Brain (organoid and tissue), 16 donors: ENCODE measurements at places on chromosomes 16 and 17.
A peak's percentile ranks its signal among the peaks of the same experiment; 100 is the strongest.

DNA sequence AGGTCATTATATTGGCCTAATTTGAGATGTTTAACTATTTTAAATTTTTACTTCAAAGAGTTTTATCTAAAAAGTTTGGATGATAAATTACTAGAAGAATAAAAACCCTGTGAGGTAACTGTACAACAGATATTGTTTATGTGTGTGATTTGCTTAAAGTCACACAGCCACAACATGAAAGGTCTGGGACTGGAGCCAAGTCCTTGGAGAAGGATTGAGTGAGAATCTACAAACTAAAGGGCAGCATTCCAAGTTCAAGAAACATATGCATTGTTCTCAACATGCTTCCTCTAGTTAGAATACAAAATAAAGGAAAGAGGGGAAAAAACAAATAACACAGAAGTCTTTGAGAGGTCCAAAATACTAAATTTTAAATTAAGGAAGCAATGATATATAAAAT is 131.5 kb upstream of the MON1B start:
- DNase-seq = peak; percentile 49

DNA sequence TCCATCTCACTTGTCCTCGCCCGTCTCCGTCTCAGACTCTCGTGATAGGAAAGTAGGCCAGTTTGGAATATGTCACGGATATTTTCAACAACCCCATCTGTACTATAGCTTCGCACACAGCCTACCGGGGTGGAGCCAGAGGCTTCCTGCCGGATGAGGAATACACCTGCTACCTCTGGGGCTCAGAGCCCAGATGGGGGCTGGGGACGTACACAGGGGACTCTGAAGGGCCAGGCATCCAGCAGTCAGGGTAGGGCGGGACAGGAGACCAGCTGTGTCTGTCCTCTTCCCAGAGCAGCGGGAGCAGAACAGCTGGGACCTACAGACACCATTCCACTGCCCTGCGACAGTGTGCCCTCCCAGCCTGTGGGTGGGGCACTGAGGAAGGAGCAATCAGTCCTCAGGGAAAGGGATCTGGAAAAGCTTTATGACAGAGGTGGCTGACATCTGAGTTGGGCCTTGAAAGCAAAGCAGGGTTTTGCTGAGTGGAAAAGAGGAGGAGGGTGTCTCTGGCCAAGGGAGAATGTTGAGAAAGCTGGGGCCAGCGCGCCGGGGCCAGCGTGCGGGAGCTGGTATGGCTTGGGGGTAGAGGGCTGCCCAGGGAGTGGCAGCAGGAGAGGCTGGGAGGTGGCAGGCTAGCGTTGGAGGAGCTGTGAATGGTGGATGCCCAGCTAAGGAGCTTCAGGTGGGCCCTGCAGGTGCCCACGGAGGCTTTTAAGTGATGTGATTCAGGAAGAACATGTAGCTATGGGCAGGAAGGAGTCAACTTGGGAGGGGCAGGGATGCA is 11.5 kb upstream of the SRCIN1 start:
- no peak for DNase-seq

- no peak for DNase-seq
Observed at GRCh38 chr16:6280055-6280454, 1052.6 kb upstream of the RBFOX1 start.

- DNase-seq = no peak
Observed at GRCh38 chr17:14918540-14918939, 346.6 kb downstream of the PMP22 start.

DNA sequence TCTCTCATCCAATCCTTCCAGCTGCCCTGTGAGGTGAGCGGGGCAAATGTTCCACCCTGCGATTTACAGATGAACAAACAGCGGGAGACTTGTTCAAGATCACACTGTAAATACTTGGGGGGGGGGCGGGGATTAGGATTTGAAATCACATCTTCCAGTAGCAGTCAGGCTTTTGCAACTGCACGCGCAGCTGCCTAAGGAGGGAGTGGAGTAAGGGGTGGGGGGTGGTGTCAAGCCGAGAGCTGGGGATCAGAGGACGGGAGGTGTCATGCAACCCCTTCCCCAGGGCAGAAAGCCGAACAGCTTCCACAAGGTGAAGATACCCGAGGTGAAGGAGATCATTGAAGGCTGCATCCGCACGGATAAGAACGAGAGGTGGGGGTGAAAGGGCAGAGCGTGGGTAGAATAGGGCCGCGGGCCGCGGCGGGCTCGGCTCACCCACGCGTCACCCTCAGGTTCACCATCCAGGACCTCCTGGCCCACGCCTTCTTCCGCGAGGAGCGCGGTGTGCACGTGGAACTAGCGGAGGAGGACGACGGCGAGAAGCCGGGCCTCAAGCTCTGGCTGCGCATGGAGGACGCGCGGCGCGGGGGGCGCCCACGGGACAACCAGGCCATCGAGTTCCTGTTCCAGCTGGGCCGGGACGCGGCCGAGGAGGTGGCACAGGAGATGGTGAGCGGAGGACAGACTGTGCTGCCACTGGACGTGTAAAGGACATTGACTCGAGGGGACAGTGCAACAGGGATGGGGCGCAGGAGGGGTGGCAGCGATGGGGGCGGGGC is 4.6 kb downstream of the WNK4 start:
- DNase-seq = no peak

- no peak for DNase-seq
Observed at GRCh38 chr17:45768000-45768399, 16.1 kb upstream of the CRHR1 start.

GRCh38 chr16:19884611-19885450 is at the start of gene GPRC5B:
TSS of gene GPRC5B (minus strand) at chr16:19884848. CDS start at chr16:19872845, 12,003 bp downstream.
- DNase-seq = peak; percentile 65

- no peak for DNase-seq
Observed at GRCh38 chr17:10698096-10698818, 863 bp downstream of the ADPRM start.

- DNase-seq = no peak
Observed at GRCh38 chr16:63813862-63814261, 1308.0 kb downstream of the CDH11 start.

DNA sequence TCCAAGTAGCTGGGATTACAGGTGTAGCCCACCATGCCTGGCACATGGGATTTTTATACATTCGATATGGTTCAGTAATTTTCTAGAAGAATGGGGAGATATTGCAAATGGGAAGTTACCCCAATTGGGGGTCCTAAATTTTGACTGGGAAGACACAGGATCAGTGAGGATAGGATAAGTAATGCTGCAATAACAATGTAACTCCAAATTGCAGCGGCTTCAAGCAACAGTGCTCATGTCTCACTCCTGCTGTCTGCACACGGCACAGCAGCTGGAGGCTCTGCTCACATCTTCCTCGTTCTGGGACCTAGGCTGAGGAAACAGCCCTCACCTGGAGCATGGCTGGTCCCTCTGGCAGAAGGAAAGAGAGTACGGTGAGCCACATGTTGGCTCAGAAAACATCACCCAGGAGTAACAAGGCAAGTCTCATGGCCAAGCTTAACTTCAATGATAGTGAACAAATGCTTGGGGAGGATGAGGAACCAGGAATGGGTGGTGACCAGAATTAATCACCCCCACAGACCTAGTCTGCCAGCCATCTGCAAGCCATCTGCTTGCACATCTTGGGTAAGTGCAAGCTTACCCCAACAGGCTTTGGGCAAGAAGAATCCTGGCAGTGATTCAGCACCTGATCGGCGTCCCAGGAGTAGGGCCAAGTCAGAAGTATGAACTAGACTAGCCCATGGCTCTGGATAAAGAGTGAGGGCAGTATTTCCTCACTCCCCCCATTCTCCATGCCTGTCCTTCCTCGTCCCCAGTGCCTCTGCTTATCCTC is 229.2 kb downstream of the COPRS start:
- no peak for DNase-seq

GRCh38 chr16:60150907-60151306 is 1416.8 kb upstream of the GOT2 start:
- peak; percentile 3 for DNase-seq

- DNase-seq = peak; percentile 99
Observed at GRCh38 chr17:43125133-43125966, at the start of gene BRCA1. TSS of gene BRCA1 (minus strand) at chr17:43125364. CDS start at chr17:43124096, 1,268 bp downstream.

DNA sequence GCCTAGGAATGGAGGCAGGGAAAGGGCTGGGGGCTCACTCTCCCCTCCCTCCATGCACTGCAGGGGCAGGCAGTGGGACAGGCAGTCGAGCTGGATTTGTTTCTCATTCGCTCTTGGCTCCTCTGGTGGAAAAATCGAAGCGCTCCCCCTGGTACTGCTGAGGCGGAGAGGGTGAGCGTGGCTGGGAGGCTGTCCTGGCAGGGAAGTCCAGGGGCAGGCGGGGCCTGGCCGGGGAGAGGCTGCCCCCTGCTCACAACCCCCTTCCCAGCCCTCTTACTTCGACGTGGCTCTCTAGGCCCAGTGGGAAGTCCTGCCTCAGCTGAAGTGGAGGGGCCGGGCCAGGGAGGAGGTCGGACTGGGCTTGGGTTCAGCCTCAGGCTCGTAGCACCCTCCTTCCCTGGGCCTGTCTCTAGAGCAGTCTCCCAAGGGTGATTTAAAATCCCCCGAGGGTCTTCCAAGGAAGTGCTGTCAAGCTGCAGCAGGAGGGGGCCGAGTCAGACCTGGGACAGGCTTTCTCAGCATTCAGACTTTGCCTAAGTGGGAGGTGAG is 16.5 kb upstream of the TMEM92 start:
- no peak for DNase-seq

DNA sequence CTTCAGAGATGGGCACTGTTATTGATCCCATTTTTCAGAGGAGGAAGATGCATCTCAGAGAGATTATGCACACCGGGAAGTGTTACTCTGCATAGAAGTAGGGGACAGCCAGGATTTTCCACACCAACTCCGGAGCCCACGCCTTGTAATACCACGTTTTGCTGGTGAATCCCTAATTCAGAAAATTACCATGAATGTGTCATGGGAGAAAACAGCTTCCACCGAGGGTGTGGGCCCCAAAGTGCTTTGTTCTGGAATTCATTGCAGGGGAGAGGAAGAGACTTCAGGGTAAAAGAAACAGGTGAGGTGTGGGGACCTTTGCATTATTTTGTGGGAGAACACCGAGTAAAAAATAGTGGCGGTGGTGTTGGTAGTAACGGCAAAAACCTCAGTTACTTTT is 1051.4 kb upstream of the RBFOX1 start:
- DNase-seq = no peak

- no peak for DNase-seq
Observed at GRCh38 chr16:66418165-66418962, 8.7 kb upstream of the BEAN1 start.

GRCh38 chr17:81682565-81683207 is 911 bp downstream of the ARL16 start:
- DNase-seq = peak; percentile 41

GRCh38 chr17:65039336-65039988 is 17.1 kb downstream of the GNA13 start:
- DNase-seq = no peak

DNA sequence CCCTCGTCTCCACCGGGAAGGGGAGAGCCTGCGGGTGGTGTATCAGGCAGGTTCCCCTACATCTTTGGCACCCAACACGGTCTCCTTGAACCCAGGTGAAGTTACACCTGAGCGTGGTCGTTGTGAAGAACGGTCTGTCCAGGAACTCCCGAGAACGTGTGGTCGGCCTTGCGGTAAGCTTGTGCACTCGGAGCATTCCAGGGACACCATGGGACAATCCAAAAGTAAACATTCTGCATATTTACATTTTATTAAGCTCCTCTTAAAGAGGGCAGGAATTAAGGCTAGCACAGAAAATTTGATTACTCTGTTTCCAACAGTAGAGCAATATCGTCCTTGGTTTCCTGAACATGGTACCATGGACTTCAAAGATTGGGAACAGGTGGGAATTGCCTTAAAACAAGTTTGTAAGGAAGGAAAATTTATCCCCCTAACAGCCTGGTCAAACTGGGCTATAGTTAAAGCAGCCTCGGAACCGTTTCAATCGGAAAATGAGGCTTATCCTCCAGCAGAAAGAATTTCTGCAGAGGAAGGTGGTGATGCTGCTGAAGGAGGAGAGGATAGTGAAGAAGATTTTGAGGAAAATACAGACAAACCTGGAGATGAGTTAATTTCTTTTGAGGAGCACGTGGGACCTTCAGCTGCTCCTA is 18.2 kb downstream of the ALOX15B start:
- DNase-seq = no peak

GRCh38 chr16:7722761-7723160 is 390.1 kb downstream of the RBFOX1 start:
- DNase-seq = no peak

DNA sequence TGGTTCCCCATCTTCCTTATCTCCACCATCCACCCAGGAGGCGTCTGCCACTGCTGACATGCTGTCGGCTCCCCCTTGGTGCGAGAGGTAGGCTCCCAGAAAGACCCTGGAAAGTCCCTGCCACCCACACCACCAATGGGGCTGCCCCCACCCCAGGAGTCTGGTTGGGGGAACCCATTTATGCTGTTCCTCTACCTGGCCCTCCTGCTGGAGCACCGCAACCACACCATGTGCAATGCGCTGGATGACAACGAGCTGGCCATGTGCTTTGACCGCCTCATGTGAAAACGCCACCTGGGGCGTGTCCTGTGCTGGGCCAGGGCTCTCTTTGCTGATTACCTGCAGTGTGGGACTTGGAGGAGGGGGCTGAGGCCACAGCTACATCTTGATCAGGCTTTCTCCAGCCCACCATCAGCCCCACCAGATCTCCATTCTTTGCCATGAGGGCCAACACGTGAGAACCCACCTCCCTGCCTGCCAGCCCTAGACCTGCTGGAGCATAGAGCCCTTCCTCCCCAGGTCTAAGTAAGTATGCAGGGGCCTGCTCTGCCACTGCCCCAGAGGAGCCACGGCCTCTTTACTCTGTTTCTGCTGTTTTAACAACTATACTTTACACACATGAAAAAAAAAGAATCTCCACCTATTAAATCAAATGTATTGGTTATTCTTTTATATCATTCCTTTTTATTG is 7.9 kb upstream of the ALDH3A1 start:
- DNase-seq = no peak

- no peak for DNase-seq
Observed at GRCh38 chr16:85579923-85580580, 33.1 kb upstream of the GSE1 start.

- no peak for DNase-seq
Observed at GRCh38 chr17:58094118-58094517, 10.9 kb downstream of the DYNLL2 start.

DNA sequence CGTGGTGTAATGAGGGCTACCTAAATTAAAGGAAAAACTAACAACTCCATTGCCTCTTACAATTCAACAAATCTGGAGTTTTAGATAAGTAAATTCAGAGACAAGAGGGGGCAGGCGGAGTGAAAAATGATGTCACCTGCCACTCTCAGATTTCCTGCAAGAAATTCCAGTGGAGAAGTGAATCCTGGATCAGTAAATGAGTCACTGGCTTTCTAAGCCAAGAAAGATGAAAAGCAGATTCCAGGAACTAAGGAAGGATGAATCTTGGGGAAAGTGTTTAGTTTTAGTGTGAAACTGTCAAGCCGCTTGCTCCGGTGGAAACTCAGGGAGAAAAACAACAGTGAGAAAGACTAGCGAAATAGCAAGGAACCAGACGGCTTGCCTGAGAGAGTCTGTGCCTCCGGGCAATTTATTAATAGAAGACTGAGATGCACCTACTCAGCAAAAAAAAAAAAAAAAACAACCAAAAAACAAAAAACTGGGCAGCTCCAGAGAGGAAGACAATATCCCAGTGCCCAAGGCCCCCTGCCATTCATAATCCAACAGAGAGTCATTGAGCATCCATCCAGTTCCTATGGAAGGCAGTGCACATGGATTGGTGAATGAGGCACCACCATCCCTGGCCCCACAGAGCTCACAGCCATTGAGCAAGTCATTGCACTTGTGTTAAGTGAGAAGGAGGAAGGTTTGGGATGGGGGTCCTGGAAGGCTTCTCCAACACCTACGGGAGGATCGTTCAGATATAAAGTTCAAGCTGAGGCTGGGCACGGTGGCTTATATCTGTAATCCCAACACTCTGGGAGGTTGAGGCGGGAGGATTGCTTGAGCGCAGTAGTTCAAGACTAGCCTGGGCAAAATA is 12.1 kb upstream of the RIPOR1 start:
- no peak for DNase-seq

- peak; percentile 73 for DNase-seq
Observed at GRCh38 chr16:85651629-85652430, 36.9 kb downstream of the GINS2 start.

- no peak for DNase-seq
Observed at GRCh38 chr16:9840761-9841665, 341.2 kb downstream of the GRIN2A start.
